Activated CD8-positive, alpha-beta memory T cell treated with anti-CD3 and anti-CD28 coated beads for 1 hour (primary cell): ENCODE measurements at places on chromosomes 5 and 9.

- no peak for DNase-seq
These were observed 16.1 kb upstream of the ARHGAP26 start for GRCh38 chr5:142754031-142754430.

- DNase-seq = no peak
These were observed 76.6 kb downstream of the GOLM1 start for GRCh38 chr9:86022687-86023266.

DNA sequence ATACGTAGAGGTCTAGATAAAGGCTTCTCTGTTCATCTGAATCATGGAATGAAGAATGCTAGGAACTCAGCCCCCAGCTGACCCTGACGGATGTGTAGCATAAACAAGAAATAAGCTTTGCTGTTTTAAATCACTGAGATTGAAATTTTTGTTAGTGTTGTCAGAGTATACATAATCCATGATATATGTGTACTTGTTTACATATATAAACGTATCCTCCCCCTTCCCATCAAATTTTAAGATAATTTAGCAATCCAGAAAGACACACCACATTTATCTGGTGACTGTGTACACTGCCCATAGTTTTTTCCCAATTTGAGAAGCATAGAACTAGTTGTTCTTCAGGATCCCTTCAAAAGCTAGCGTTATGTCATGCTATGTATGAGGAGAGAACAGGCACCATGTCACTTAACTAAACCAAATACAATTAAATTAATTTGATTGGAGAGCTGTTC, 80.8 kb upstream of the OSMR start:
- DNase-seq = no peak

- DNase-seq = no peak
These were observed 119.1 kb upstream of the TBC1D2 start for GRCh38 chr9:98374385-98375051.

- no peak for DNase-seq
These were observed 6.0 kb upstream of the NEK6 start for GRCh38 chr9:124251605-124252378.

DNA sequence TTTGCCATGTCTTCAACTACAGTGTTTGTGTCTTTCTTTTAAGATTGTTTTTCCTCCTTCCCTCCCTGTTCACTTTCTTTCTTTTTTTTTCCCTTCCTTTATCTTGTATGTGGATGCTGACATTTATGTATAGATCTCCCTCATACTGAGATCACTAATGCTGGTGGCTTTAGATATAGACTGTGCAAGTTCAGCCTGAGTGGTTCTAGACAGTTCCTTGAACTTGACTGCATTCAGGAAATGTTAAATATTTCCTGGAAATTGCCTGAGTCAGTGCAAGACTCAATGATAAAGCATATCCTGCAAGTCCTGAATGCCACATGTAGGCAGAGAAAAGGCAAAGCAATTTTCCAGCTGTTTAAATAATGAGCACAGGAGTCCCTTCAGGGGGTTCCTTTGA, 182.5 kb upstream of the NR3C1 start:
- DNase-seq = no peak

DNA sequence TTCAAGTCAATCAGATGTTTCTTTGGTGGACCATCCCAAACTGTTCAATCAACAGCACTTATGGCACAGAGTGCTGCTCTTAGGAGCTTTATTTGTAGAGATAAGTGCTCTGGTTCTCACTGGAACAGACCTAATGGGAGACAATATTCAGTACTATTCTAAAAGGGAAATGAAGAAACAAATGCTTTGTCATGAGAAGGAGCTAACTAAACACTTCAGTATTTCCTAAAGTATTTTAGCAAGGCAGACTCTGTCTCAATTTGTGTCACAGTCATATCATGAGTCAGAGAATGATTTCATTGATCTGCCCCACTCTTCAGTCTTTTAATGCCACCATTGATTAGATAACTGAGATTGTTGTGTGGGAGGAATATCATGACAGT, 175.3 kb downstream of the SLF1 start:
- no peak for DNase-seq

DNA sequence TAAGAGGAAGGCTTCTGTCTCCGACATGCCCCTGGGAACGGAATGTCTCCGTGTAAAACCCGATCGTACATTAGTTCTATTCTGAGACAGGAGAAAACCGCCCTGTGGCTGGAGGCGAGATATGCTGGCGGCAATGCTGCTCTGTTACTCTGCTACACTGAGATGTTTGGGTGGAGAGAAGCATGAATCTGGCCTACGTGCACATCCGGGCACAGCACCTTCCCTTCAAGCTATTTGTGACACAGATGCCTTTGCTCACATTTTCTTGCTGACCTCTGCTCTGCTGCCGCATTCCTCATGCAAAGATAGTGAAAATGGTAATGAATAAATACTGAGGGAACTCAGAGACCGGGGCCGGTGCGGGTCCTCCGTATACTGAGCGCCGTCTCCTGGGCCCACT, 2.2 kb upstream of the DPP7 start:
- DNase-seq = no peak

DNA sequence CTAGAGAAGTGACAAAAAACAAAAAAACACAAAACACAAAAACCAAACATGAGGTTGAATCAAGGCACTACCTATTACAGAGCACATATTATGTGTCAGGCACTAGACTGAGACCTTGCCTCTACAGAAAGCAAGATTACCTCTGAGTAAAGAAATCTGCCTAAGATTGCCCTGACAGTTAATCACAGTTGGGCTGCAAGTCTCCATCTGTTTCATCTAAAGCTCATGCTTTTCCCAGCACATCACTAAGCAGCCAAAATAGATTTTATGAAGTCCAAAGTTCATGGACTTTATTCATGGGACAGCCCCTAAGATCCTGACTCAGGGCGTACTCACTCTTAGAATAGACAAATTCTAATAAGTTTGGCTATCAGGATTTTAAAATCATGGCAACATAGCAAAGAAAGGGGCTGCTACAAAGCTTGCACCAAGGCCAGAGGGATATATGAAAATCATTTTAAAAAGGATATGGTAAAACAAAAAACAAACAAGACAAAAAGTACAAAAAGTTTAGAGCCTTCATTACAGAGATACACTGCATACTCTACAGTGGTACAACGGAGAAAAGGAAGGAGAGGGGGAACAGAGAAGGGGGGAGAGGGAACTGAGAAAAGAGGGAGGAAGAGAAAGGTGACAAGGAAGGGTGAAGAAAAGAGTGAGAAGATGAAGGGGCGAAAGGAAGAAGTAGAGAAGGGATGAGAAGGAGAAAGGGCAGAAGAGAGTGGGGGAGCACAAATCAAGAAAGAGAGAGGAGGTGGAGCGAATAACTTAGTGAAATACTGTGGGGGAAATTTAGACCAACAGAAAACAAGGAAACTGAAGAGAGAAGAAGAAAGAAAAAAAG, 58.2 kb downstream of the RICTOR start:
- DNase-seq = no peak

GRCh38 chr5:129082225-129083136, 12.1 kb upstream of the ISOC1 start:
- DNase-seq = no peak

DNA sequence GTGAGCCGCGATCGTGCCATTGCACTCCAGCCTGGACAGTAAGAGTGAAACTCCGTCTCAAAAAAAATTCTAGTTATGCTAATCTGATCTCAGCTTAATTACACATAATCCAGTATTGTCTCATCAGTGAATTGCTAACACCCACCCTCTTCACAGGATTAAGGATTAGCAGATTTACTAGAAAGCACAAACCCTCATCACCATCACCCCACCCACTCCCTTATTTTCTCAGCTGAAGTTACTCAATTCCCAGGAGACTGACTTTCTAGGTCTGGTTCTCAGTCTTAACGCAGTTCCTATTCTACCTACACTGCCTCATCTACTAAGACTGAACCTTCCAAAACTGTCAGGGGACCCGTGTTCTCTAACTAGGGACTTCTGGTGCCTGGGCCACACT, 9.0 kb downstream of the TOR1B start:
- no peak for DNase-seq
